ENCODE measurements at places on chromosomes 3 and 15. TPM values are rescaled to one million over a fixed set of nuclear protein-coding genes. Genes with fewer than 3 reads are reported as not detected.

- 0 out of 2 replicates have a peak, but pooled peaks cover 3% of the 10 kb centered on the region for H3K4me1 ChIP-seq
- no peak overlapping the region for H3K4me3 ChIP-seq
- H3K27me3 ChIP-seq: no peaks in the 10 kb centered on the region
- no peak overlapping the region for H3K27ac ChIP-seq
Measured at GRCh38 chr3:133040696-133041523, 2.7 kb downstream of the TMEM108 start.

- no peaks in the 10 kb centered on the region for H3K4me1 ChIP-seq
- H3K27ac ChIP-seq: no peak overlapping the region
- no peaks in the 10 kb centered on the region for H3K27me3 ChIP-seq
- no peaks in the 10 kb centered on the region for H3K36me3 ChIP-seq
- DNase-seq: no peak
Measured at GRCh38 chr3:170054204-170054603, 16.4 kb downstream of the GPR160 start.

DNA sequence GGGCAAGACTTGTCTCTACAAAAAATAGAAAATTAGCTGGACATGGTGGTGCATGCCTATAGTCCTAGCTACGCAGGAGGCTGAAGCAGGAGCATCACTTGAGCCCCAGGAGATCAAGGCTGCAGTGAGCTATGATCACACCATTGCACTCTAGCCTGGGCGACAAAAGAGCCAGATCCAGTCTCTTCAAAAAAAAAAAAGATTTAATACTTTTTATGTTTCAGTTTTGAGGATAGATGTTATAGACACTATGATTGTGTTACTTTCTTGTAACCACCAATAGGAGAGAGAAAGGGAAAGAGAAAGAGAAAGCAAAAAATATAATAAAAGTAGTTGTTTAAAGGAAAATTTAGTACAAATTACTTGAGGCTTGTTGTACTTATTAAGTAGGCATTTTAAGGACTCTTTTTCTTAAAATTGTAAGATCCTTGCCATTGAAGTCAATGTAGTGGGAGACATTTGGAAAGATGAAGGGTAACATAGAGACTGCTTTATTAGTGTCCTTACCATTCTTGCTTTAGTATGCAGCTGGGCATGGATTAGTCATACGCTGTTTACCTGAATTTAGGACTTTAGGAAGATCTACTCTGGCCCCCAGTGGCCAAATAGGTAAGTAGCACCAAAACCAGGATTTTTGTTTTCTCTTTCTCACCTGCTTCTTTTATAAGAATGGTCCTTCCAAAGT, 35.1 kb upstream of the ZDHHC23 start:
- no peak overlapping the region for H3K27ac ChIP-seq
- H3K27me3 ChIP-seq: no peaks in the 10 kb centered on the region
- no peaks in the 10 kb centered on the region for H3K36me3 ChIP-seq
- no peaks in the 10 kb centered on the region for H3K4me1 ChIP-seq
- no peak overlapping the region for H3K4me3 ChIP-seq
- peak; percentile 58 for DNase-seq

Gene ITIH1
- 0.04 TPM for total RNA-seq

DNA sequence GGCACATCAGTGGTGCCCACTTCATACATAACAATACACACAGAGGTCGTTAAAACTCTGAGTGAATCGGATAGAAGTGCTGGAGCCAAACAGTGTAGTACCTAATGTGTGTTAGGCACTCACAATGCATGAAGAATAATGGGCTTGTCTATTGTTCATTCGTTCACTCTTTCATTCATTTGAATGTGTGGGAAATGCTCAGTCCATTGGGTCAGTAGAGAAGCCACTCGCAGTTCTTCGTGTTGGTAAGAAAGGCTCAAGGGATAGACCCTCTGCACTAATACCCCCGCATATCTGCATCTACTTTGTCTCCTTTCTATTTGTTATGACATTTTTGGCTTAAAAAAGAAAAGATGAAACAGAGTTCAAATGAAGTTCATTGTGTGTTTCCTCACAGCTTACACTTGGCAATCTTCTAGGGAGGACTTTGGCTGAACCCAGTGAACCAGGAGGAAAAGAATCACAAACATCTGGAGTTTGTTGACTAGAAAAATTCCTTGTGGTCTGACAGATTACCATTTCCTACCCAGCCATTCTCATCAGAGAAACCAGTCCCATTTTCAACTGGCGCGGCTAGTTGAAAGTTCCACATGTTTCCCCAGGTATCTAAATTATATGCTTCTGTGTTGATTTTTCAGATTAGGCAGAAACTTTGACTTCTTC, 32.8 kb upstream of the MFSD1 start:
- peaks cover 26% of the 10 kb centered on the region for H3K4me1 ChIP-seq
- DNase-seq: peak; percentile 17
- peak overlapping the region; percentile 86 for H3K27ac ChIP-seq

DNA sequence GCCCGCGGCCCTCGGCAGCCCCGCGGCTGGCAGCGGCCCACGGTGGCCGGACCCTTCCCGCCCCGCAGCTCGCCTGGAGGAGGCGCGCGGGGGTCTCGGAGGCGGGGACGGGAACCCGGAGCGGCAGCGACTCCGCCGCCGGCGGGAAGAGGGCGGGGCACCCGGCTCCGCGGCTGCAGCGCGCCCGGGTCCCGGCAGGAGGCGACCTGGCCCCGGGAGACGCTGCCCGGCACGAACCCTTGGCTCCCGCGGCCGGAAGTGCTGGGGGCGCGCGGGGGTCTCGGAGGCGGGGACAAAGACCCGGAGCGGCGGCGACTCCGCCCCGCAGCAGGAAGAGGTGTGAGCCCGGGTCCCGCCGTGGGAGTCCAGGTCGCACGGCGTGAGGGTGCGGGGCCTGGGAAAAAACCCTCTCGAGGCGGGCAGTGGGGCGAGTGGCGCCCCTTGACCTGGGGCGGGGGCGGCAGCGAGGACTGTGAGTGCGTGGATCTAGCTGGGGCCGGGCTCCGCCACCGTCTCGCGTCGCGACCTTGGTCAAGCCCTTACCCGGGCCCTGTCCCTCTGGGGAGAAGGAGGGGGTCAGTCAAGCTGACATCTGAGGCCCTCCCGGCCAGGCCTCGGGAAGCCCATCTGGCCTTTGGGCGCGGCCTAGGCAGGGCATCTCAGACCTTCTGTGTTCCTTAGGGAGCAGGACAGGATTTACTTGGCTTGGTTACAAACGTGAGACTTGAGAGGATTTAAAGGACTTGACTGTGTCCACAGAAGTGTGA, at the start of gene CIB2:
CIB2 (minus strand) TSS at position 151 of the 767 bp plus-strand sequence. CDS start 230 bp downstream, outside the sequence.
- peak; percentile 65 for DNase-seq
- H3K27me3 ChIP-seq: no peaks in the 10 kb centered on the region
- peak within 1 kb of the TSS; percentile 4 for H3K27ac ChIP-seq
- no peaks in the 10 kb centered on the region for H3K4me1 ChIP-seq
- H3K36me3 ChIP-seq: no peaks in the 10 kb centered on the region

DNA sequence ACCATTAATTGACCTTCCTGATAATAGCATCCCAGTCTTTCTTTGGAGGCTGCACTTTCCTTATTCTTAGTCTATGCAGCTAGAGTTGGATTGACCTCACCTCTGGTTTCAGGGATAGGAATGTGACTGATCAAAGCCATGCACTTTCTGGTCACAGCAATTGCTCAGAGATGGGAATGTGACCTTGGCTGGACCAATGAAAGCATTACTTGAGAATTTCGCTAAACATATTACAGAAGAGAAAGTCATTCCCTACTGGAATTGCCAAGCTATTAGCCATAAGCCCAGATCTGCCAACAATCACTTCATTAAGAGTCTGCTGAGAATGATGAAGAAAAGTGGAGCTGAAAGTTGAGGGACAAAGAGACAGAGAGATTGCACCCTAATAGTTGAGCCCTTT, 32.7 kb downstream of the RTP1 start:
- H3K27me3 ChIP-seq: no peaks in the 10 kb centered on the region
- DNase-seq: no peak
- no peak overlapping the region for H3K4me3 ChIP-seq
- no peak overlapping the region for H3K27ac ChIP-seq
- H3K36me3 ChIP-seq: no peaks in the 10 kb centered on the region
